ENCODE measurements at places on chromosomes 7 and 10. TPM values are rescaled to one million over a fixed set of nuclear protein-coding genes. Genes with fewer than 3 reads are reported as not detected.

- DNase-seq: no peak
These were observed 5.1 kb upstream of the PIP4K2A start for GRCh38 chr10:22719406-22720042.

GRCh38 chr10:72740528-72740927, 48.6 kb downstream of the MCU start:
- peak; percentile 56 for DNase-seq

GRCh38 chr10:27643301-27643700, 102.3 kb downstream of the MKX start:
- DNase-seq: no peak

- DNase-seq: peak; percentile 71
These were observed 650 bp upstream of the TM9SF3 start for GRCh38 chr10:96587264-96588059.

DNA sequence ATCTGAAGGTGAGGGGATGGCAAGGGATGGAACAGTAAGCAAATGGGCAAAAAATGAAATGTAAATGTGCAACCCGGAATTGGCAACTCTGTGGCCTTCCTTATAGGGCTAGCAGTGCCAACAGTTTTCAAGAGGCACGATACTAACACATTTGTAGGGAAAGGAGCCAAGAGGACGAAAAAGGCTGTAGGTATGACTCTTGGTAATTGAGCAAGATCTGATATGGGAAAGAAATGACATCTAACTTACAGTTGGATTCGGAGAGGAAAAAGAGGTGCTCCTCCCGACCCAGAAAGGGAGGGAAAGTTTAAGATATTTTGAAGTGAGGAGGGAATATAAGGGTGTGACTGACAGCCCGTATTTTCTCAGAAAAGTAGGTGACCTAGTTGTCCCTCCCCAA, 2.1 kb upstream of the CREM start:
- peak; percentile 37 for DNase-seq

GRCh38 chr7:31260851-31261250, 79.7 kb downstream of the NEUROD6 start:
- DNase-seq: no peak

- DNase-seq: peak; percentile 65
These were observed 73.3 kb downstream of the PRPF18 start for GRCh38 chr10:13659887-13660550.

GRCh38 chr7:64618785-64619456, 47.0 kb upstream of the ZNF107 start:
- peak; percentile 44 for DNase-seq

GRCh38 chr10:111762114-111762513, 421.5 kb downstream of the GPAM start:
- no peak for DNase-seq

GRCh38 chr7:111132833-111133232, 41.9 kb downstream of the LRRN3 start:
- peak; percentile 20 for DNase-seq

DNA sequence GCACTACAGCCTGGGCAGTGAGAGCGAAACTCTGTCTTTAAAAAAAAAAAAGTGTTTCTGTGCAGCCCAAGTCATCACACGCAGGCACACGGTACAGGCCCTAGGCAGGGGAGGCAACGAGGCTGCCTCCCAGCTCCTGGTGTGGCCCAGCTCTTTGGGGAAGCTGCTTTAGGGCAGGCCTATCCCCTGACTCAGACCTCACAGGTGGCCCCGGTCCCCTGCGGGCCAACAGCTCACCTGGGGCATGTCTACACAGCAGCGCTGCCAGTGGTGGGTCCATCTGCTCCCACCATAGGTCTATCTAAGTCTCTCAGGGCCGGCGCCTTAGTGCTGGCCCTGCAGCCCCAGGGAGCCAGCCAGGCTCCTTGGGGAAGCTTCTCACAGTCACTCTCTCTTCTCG, 31.4 kb downstream of the ZAN start:
- DNase-seq: no peak

DNA sequence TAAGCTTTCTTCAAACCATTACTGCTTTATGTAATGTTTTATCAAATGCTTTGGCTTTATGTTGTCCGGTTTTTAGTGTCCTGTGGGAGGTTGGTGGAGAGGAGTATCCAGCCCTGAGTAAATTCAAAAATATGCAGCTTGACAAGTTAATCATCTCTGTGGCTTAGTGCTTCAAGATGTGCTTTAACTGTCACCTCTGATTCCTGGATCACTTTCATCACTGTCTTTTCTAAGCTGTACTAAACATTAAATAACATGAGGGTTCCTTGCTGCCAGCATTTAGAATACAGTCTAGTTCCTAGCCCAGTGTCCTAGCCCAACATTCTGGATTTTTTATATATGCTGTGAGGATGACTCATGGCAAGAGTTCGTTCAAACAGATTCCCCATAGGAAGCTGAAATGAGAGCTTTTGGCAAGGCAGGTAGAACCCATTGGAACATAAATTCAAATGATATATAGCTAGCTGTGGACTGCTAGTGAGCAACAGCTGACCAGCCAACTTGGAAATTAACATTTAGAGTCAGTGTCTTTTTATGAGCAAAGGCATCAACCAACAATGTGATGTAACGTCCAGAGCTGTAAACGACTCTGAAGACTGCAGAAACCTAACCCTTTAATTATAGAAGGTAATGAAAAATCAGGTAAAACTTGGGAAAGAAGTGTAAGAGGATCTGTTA, 80.6 kb upstream of the OIT3 start:
- DNase-seq: peak; percentile 78

DNA sequence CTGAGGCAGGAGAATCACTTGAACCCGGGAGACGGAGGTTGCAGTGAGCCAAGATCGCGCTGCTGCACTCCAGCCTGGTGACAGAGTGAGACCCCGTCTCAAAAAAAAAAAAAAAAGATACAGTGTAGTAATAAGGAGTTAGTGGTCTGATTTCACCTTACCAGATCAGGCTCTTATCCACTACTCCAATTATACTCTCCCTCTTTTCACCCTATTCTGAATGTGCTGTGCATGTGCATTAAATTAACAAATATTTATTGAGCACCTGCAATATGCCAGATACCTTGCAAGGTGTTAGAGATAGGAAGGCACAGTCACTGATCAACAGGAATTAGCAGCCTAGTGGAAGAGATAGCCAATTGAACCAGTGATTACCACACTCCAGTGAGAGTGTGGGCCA, 241.9 kb upstream of the LRGUK start:
- DNase-seq: no peak

DNA sequence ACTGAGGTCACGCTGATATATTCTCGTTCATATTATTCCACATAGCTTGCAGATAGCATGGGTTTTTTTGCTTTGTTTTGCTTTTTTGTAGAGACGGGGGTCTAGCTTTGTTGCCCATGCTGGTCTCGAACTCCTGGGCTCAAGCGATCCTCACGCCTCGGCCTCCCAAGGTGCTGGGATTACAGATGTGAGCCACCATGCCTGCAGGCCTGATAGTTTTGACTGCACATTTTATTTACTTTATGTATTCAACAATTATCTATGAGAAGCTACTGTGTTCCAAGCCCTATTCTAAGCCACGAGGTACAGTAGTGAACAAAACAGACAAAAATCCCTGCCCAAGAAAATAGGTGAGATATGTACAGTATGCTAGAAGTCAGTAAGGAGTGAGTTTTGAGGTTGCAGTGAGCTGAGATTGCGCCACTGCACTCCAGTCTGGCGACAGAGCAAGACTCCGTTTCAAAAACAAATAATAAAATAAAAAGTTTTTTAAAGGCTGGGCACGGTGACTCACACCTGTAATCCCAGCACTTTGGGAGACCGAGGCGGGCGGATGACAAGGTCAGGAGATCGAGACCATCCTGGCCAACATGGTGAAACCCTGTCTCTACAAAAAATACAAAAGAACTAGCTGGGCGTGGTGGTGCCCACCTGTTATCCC, 1.3 kb upstream of the YWHAG start:
- no peak for DNase-seq

GRCh38 chr7:98398567-98399372, 2.1 kb downstream of the BAIAP2L1 start:
- no peak for DNase-seq

DNA sequence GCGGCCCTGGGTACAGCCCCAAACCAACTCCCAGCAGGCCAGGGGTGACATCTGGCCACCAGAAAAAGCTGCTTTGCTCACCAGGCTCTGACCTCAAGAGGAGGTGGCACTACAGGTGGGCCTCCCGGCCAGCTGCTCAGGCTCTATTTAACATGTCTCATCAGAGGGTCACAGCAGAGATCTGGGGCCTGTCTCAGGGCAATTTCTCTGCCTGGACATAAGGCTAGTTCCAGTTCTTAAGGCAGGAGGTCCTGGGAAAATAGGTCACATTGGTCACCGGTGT, 88.6 kb downstream of the GFRA1 start:
- no peak for DNase-seq

- DNase-seq: no peak
These were observed 103.2 kb upstream of the TMEM106B start for GRCh38 chr7:12107841-12108254.

DNA sequence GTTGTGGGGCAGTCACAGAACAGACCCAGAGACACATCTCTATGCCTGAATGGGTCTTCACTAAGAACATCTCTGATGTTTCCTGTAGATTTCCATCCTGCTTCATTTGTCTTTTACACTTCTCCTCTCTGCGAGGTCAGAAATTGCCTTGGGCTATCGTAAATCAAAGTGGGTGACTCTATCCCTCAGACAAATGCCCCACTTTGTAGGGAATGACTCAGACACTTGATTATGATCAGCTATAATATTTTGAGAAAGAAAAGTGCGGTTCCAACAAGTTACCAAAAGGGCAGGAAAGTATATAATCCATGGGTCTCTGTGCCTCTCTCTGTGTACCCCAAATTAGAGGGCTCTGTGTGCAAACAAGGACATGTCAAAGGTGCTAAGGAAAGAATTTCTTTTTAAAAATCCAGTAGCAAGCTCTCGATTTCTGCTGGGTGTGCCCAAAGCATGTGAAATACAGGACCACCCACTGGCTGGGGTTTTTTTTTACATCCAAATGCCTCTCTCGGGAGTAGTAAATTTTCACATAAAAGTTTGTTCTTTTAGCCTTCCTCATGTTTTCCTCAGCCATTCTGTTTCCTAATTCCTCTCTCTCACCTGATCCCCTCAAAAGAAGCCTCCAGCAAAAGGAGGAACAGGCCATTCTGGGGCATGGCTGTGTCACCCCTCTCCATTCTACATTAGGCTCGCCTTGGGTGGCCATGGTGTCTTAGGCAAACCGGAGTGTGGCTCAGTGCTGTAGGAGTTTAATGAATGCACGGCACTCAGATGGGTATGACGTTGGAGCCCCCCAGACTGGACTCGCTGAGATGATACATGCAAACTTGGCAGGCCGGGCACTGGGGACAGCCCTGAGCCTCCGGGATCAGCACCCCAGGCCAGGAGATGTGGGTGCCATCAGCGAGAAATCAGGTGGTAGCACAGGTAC, 6.3 kb upstream of the OPN4 start:
- DNase-seq: peak; percentile 79

GRCh38 chr7:20033621-20034400, 183.4 kb downstream of the MACC1 start:
- peak; percentile 34 for DNase-seq

DNA sequence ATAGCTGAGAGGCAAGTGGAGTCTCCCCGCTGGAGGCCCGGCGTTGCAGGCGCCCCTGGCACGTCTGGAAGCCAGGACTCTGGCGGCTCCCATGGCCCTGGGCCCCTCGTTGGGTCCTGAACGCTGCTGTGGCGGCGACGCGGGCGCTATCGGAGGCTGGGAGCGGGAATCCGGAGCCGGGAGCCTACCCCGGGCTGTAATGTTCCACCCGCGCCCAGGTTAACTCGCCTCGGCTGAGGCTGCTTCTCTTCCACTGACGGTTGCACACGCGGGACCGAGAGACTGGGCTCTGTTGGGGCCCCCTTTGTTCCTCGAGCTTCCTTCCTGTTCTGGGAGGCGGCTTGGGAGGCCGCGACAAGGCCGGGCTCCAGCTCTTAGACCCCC, 1.3 kb upstream of the HOXA5 start:
- DNase-seq: peak; percentile 62

DNA sequence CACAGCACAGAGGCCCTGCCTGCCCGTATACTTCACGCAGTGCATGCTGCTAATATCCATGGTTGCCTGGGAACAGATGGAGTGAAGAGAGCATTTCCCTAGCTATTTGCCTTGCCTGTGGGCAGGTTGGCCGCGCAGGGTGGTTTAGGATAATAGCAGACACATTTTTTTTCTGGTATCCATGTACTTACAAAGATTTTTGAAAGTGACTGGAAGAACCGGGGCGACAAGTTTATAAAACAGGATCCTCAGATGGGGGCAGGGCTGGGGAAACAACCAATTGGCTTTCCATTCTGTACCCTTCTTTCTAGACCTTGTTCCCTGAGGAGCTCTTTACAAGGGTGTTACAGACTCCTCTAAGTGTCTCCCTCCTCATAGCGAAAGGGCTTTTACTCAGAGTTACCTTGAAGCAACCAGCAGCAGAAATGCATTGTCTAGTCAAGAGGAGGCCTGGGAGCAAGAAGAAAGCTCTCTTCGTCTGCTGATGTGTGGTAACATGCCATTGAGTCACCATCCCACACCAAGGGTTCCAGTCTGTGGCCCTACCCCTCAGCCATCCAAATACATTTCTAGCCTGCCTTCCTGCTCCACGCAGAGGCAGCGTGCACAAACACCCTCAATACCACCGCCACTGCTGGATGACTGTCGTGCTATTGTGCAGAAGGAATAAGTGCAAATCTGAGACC, 31.5 kb downstream of the MTURN start:
- peak; percentile 86 for DNase-seq

GRCh38 chr7:83161899-83162401, 734 bp downstream of the PCLO start:
- DNase-seq: peak; percentile 6

DNA sequence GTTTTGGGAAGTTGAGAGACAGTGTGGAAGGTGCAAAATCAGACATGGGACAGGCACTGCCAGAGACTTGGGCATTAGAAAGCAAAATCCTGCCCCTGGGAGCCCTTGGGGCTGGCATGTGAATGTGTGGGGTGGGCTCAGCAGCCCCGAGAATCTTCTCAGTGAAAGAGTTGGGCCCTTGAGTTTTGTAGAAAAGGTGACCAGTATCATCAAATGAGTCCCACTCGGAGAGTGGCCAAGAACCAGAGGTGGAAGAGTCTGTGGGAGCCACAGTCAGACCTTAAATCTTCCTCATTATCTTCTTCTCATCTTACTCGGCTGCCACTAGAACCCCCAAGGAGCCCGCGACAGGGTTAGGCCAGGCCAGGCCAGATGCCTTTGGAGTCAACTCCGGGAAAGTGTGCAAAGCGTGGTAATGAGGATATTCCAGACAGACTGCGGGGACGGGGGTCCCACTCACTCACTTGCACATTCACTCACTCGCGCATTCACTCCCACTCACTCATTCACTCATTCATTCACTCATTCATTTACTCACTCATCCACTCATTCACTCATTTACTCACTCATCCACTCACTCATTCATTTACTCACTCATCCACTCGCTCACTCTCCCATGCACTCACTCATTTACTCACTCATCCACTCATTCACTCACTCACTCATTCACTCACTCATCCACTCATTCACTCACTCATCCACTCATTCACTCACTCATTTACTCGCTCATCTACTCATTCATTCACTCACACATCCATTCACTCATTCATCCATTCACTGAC, 74.9 kb downstream of the CARD11 start:
- DNase-seq: no peak

Gene DEPP1
- 25.0 TPM for total RNA-seq

Gene CTBP2
- 126 TPM for total RNA-seq

Gene SPDYE5
- total RNA-seq: not detected

Gene H2BK1
- not detected for total RNA-seq

Gene LRRC18
- not detected for total RNA-seq

Gene OR13A1
- total RNA-seq: not detected

Gene AKR1C8
- total RNA-seq: not detected

Gene SYPL1
- 101 TPM for total RNA-seq
